Activated naive CD4-positive, alpha-beta T cell treated with anti-CD3 and anti-CD28 coated beads, Interleukin-2, amount 50 U/mL, for 16 hours (primary cell): ENCODE measurements at places on chromosomes 3 and 15.

DNA sequence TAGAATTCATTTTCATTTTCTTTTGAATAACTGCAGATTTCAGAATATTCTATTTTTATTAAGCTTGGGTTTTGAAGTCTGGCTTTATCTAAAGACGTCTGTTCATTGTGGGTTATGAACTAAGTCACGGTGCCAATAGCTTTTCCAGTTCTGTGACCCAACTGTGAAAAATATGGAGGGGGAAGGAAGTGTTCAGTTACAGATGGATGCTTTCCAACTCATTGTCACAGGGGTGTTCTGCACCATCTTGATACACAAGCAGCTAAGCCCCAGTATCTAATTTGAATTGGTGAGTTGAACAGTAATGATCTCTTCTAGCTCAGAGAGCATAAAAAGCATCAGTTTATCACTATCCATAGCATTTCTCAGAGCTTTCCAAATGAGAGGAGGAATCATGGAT, 710.6 kb downstream of the EDEM1 start:
- no peak for DNase-seq

DNA sequence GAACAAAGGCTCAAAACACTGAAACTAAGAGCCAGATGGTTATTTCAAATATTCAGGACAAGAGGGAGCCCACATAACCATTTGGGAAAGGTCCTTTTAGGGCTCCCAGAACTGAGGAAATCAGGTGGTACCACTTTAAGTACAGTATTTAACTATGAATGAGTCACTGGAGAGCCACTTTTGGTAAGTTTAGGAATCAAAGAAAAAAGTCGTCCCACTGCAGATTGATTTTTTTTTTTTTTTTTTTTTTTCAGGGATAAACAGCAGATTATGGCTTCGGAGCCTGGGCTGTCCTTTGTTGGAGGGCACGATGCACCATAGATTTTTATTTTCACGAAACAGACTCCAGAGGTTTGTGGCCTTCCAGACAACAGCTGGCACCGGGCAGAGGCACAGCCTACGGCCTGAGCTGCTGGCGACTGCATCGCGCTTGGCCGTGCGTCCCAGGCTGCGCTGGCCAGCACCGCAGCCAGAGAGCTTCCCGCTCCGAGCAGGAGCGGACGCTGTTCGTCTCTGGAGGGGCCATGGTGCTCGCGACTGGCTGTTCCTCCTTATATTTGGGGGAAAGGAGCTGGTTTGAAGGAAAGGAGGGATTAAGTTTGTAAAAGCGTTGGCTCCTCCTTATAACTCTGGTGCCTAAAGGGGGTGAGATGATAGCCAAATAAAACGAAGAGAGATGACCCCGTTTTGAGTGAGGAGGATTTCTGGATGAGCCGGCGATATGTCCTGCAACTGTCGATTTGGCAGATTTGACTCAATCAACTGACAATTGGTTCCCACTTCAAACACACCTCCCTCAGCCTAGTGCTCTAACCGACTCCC, 152.9 kb upstream of the GOLIM4 start:
- no peak for DNase-seq

DNA sequence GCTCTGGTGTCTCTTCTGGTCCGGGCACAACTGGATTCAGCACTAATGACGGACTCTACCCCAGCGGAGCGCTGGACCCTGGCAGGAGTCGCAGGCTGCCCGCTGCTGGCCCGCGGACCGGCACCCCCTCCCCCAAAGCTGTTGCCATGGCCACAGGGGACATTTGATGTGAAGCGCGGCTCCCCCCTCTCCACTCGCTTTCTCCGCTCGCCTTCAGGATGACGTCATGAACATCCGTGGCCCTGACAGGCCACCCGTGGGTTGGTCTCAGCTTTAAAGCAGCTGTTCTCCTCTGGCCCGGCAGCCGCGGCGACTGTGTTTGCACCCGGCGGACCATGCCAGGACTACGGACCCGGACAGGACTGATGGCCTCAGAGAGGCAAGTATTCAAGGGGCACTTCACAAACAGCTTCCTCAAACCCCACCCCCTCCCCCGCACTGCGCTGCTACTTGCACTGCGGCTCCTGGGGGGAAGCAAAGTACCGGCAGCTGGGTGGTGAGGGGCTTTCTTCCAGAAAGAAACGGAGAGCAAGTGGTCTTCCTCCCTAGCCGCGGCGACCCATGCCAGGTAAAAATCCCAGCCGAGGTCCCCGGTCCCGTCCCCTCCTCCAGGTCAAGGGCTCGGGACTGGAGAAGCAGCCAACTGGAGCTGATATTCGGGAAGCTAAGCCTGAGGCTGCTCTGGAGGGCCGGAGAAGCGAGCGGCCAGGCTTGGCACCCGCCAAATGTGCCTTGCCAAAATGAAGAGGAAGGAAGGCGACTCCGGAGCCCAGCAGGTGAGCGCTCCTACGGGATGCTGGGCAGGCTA, 16.6 kb upstream of the AEN start:
- DNase-seq = no peak

- no peak for DNase-seq
Measured at GRCh38 chr3:103953796-103954195, 1412.9 kb upstream of the ALCAM start.

GRCh38 chr3:187717572-187717971, 15.2 kb upstream of the RTP2 start:
- no peak for DNase-seq

- DNase-seq = no peak
Measured at GRCh38 chr3:155034786-155035185, 45.3 kb upstream of the MME start.

DNA sequence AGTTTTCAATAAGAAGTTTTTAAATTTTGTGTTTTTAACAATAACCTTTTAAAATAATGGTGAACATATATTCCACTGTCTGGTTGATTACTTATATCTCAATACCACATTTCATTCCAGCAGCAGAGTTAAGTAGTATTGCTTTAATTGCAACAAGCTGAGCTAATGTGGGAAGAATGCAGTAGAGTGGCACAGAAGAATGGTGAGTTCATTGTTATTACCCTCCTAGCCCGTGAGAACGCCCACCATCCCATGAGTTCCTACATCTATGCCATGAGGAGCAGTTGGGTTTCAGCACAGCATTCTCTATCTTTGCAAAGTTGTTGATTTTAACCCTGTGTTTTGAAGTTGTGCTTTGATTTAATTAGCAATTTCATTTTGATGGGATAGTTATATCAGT, 17.8 kb upstream of the NR2E3 start:
- no peak for DNase-seq

- DNase-seq = no peak
Measured at GRCh38 chr3:64321747-64322146, 96.5 kb upstream of the PRICKLE2 start.

GRCh38 chr3:111774622-111775021, 84.4 kb upstream of the PHLDB2 start:
- DNase-seq = no peak

DNA sequence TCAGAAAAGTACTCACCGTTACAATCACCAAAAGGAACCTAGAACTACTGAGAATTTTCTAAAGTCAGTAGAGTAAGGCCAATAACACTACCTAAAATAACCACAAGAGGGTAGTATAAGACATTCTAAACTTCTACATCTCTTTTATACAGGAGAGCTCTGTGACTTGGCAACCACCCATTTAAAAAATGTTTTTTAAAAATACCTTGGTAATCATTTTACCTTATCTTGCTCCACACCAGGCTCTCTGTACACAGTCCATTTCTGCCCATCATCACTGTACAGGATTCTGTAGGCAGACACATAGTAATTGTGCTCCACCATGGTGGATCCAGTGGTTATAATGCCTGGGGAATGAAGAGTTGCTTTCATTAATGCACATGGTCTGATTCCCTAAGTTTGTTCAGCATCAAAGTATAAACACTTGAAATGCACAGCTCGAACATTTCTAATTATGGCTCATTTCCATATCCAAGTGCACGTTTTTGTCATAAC, 54.5 kb downstream of the ST3GAL6 start:
- no peak for DNase-seq

GRCh38 chr3:108590460-108590859, 938 bp downstream of the DZIP3 start:
- DNase-seq = no peak

GRCh38 chr3:100970477-100970990, 22.7 kb downstream of the ABI3BP start:
- DNase-seq = no peak

DNA sequence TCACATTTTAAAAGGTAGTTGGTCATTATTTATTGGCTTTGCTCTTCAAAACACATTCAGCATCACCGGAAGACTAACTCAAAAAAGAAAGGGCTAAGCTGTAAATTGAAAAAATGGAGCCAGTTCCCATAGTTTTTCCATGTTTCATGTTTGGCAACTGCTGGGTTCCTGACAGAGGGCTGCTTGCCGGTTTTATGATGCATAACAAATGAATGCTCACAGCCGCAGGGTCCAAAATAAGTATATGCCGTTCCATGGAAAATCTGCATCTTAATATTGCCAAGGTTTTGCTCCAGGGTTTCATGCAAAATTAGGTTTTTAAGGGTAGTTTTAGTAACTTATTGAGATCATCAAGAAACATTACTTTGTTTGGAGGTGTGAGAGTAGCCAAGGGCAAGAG, 15.8 kb downstream of the SLC12A1 start:
- DNase-seq = no peak

- peak; percentile 87 for DNase-seq
Measured at GRCh38 chr3:126654571-126655383, at the start of gene TXNRD3. TSS of gene TXNRD3 (minus strand) at chr3:126655124.

DNA sequence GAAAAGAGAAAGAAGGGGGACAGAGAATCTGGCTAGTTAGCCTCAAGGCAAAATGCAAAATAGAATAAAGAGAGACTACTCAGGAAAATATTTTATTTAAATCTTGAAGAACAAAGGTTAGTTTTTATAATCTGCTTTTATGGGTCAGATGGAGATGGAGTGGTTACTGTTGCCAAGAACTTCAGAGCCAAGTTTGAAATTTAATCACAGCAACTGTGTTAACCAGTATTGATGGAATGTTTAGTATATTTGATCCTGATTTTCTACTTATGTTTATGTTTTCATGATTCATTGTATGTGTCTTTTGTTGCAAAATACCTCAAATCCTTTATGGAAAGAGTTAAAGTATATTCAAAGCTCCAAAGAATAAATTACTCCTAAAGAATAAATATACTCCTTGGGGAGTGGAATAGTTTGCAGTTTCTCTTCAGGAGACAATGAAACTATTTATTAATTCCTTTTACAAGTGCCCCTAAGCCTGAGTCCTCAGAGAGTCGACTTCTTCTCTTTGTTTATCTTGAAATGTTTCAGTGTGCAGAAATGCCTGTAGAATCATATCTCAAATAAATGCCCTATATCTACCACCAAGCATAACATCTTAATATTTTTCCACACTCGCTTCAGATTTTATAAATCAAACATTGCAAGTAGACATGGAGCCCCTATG, 60.9 kb upstream of the THSD4 start:
- no peak for DNase-seq

- DNase-seq = no peak
Measured at GRCh38 chr3:24278543-24278942, 216.1 kb downstream of the THRB start.

- no peak for DNase-seq
Measured at GRCh38 chr3:152626226-152626625, 208.7 kb upstream of the P2RY1 start.

GRCh38 chr15:88178631-88179030, 77.9 kb downstream of the NTRK3 start:
- DNase-seq = no peak

DNA sequence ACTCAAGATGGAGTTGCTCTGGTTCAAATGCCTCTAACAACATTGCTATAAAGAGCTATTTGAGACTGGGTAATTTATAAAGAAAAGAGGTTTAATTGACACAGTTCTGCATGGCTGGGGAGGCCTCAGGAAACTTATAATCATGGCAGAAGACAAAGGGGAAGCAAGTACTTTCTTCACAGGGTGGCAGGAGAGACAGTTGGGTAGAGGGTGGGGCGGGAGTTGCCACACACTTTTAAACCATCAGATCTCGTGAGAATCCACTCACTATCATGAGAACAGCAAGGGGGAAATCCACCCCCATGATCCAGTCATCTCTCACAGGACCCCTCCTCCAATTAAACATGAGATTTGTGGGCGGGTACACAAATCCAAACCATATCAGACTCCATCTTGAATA, 30.7 kb downstream of the MAP2K5 start:
- no peak for DNase-seq
